Stimulated activated CD4-positive, alpha-beta T cell treated with anti-CD3 and anti-CD28 coated beads, Interleukin-1b, Interleukin-23, amount 100 ng/mL, for 1 hour (primary cell): ENCODE measurements at places on chromosomes 4 and X.

DNA sequence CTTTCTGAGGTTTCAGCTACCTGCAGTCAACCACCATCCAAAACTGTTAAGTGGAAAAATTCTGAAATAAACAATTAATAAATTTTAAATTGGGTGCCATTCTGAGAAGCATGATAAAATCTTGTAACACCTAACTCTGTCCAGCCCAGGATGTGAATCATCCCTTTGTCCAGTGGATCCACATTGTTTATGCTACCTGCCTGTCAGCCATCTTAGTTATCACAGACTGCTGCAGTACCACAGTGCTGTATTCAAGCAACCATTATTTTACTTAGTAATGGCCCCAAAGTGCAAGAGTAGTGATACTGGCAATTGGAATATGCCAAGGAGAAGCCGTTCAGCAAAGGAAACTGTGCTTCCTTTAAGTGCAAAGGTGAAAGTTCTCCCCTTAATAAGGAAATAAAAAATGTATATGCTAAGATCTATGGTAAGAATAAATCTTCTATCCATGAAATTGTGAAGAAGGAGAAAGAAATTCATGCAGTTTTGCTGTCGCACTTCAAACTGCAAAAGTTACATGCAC lies 20.6 kb downstream of the CAMK2D start:
- no peak for DNase-seq

- no peak for DNase-seq
These were observed 77.0 kb upstream of the STOX2 start for GRCh38 chr4:183828125-183828524.

- no peak for DNase-seq
These were observed 80.0 kb downstream of the ALPK1 start for GRCh38 chr4:112377171-112377570.

DNA sequence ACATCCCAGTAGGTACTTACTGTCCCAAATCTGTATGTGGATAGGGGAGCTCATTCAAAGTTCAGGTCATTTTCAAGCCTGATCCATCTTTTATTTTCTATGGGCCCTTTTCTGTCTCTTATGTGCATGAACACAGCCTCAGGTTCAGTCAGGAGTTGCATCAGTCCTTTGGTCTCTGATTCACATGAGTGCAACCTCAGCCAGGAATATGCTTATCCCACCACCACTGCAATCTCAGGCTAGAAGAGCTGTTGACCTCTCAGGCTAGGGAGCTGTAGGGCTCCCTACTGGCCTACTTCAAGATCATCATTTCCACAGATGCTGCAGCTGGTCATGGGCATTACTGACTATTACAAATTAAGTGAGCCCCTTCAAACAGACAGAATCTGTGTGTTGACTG lies 27.2 kb downstream of the AASDH start:
- no peak for DNase-seq

DNA sequence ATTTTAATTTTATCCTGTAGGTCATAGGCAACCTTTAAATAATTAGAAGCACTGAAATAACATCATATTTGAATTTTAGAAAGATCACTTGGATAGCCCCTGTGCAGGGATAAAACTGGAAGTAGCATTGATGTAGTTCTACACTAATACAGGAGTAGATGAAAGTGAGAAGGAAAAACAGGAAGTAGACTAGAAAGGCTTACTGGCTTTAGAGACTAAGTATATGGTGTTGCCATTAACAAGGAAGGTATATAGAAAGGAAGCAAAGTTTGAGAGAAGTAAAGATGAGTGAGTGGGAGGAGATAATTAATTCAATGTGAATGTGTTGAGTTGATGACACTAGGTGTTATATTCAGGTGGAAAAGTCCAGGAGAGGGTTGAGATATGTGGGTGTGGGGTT lies 73.1 kb upstream of the EPGN start:
- DNase-seq = no peak

- no peak for DNase-seq
These were observed 235.4 kb downstream of the HNRNPD start for GRCh38 chr4:82138374-82138773.

- DNase-seq = no peak
These were observed 209.7 kb upstream of the RADX start for GRCh38 chrX:106401965-106402559.

DNA sequence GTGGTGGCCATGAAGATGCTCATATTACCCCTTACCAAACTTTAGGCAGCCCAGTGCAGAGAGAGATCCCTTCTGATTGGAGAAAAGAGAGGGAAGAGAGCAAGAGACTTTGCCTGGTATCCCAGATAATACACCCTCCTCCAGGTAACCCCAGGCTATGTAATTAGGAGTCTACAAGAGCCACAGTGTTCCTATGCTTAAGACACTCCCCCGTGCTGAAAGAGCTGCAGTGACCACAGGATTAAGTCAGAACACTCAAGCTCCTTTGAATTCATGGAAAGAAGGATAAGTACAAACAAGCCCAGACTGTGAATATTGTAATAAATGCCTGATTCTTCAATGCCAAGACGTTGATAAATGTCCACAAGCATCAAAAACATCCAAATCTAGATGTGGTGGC lies 41.4 kb downstream of the PABPC4L start:
- no peak for DNase-seq

DNA sequence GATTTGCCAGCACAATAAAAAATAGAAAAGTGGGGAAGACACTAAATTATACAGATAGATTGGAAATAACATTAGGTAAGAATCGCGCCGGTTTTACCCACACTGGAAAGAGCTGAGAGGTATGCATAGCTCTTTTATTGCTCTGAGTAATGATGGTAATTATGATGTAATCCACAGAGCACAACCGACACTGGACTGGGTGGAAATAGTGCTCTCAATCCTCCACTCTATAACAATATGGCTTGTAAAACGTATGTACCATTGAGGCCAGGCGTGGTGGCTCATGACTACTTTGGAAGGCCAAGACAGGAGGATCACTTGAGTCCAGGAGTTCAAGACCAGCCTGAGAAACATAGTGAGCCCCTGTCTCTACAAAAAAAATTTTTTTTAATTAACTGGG lies 104.3 kb upstream of the RAPGEF2 start:
- no peak for DNase-seq

GRCh38 chrX:129606918-129607317 lies 47.8 kb downstream of the APLN start:
- DNase-seq = peak; percentile 27

- no peak for DNase-seq
These were observed 659.3 kb upstream of the SLIT2 start for GRCh38 chr4:19592391-19592790.

GRCh38 chrX:142503967-142504643 lies 299.0 kb upstream of the MAGEC2 start:
- DNase-seq = no peak

DNA sequence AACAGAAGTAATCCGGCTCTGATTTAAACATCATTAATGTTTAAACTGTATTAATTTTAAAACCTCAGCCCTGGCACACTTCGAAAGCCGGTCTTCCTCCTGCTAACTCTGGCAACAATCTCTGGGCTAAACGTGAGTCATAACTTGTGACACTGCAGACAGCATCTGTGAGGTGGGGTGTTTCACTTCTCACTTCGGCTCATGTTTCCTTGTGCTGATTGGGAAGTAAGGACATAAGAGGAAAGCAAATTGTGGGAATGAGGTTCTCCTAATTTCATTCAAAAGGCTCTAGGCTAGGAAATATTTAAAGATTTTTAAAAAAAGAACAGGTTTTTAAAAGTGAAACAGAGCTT lies 139.9 kb upstream of the USP9X start:
- no peak for DNase-seq

- no peak for DNase-seq
These were observed 5.8 kb upstream of the USP38 start for GRCh38 chr4:143178923-143179322.

GRCh38 chr4:142648378-142648777 lies 197.7 kb downstream of the INPP4B start:
- no peak for DNase-seq

- no peak for DNase-seq
These were observed 19.1 kb downstream of the MAGED2 start for GRCh38 chrX:54826598-54826997.

DNA sequence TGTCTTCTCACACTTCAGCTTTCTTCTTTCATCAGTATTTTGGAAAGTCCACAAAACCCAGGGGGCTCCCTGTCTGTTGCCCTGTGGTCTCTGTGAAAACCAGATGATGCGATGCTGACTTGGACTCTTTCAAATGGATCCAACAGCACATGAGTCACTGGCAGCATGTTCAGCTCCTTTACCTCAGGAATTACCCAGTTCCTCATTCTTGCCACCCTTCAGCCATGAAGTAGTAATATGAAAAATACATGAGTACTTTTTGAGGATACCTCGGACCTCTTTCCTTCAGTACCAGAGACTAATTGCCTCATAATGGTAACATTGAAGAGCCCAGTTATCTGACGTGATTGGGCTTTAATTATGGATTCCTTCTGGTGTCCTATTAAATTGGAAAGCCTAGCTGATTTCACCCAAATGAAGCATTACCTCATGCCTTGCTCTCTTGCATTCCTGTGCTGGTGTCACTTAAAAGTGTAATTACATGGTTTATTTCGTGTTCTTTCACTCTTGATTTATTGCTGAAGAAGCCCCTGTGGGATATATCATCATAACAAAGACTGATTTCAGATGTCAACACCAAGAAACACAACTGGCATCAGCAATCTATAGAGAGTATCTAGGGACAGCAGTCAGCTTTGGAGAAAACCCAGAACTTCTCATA lies 63.4 kb downstream of the NFKB1 start:
- no peak for DNase-seq

DNA sequence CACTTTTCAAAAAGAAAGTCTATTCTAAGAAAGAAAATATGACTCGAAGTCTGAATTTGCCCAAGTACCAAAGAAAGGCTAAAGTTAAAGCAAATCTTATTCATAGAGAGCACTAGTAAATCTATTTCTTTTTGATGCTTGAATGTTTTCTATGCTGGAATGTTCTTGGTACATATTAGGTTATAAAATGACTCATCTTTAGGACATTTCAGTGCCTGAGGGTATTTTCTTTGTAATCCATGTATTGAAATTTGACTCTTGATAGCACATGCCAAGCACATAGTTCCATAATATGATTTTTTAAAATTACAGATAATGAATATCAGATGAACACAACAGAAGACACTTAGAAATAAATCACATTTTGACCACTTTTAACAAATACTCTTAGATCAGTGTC lies 232.8 kb downstream of the TRIML1 start:
- DNase-seq = no peak

- DNase-seq = no peak
These were observed 30.8 kb downstream of the DOK7 start for GRCh38 chr4:3493720-3494461.

- DNase-seq = no peak
These were observed 1.5 kb upstream of the TSPAN5 start for GRCh38 chr4:98659741-98660462.

DNA sequence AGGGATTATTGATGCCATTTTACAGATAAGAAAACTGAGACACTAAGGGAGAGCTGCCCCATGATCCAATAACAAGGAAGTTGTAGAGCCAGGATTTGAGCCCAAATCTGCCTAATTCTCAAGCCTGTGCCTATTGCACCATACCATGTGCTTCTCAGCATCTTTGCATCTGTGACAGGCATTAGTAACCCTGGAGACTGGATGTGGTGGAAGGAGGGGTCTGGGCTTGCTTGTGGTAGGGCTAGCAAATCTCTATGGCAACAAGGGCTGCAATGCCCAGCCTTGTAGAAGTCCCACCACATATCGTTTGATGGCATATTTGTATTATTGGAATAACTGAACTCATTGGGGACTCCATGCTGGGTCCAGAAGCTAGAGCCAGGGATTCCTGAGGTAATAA lies 58.1 kb downstream of the RTL5 start:
- no peak for DNase-seq

DNA sequence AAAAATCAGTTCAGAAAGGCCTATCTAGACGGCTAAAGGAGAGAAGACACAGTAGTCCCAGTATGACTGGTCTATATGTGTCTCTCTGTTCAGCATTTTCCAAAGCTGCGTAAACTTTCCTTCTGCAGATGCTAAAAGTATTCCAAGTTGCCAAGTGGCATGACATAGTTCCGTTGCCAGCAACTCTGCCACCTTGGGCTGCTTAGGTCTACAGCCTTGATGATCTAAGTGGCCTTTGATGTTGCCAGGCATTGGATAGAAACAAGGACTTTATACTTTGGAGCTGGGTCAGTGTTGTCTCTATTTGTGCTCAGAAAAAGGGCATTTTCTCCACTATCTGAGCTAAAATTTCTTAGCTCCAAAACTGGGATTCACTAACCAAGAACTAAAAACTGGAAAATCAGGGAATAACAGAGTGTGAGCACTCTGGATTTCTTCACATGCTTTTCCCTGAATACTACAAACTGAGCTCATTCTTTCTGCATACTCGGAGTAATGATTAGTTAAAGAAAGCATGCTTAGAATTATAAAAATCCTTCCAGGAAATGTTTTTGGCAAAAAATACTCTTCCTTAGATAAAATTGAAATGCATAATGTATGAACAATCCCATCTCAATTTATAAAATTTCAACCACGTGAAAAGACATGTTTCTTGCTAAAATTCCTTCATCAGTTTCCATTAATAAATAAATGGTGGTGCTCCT lies 191.4 kb downstream of the ADAMTS3 start:
- no peak for DNase-seq

DNA sequence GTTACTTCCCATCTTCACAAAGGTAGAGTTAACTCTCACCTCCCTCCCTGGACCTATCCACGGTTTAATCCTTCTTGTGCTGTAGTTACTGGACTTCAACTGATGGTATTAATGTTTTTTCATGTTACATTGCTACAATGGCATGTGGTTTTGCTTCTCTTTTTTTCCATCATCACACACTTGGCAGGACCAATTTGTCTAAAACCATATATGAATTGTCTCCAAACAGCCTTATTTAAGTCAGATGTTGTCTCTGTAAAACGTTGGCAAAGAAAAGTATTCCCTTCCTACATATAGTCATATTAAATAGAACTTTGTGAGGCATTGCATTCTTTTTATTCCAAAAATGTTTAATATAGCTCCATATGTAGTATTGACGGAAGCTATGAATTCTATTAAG lies 15.5 kb downstream of the PRRG1 start:
- no peak for DNase-seq

DNA sequence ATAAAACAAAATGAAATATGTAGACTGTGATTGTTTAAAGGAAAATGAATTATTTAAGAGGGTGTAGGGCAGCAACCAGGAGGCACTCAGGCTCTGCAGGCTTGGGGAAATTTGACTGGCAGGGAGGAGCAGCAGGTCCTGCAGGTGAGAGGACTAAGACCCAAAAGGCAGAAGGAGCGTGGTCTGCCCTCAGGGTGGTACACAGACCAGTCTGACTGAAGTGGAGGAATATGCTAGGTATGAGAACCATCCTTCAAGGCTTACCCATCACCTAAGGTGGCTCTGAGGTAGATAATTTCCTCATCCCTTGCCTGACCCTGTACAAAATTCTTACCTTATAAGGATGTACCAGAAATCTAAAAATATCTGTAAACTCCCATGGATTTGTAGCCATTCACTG lies 261.3 kb upstream of the RASGEF1B start:
- no peak for DNase-seq
